ENCODE measurements at places on chromosomes 3 and 15.

- DNase-seq, result peak; percentile 19
Observed at GRCh38 chr3:134364936-134365765, 9.1 kb downstream of the AMOTL2 start.

GRCh38 chr15:100373942-100374341 lies 32.2 kb upstream of the ADAMTS17 start:
- DNase-seq, result peak; percentile 13

DNA sequence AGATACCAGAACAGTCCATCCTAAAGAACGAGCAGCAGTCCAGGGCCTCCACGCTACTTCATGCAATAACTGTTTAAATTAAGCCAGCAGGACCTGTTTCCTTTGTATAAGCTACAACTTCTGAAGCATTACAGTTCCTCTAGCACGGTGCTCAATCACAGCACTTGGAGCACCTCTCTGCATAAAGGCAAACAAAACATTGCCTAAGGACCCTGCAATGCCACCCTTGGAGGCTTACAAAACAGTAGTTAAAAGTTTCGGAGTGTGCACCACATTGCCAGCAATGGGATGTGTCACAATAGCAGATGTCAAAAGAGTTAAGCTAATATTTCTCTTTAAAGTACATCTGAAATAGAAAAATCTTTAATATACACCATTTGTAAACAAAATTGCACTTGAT lies 2.6 kb upstream of the VPS39 start:
- no peak for DNase-seq

DNA sequence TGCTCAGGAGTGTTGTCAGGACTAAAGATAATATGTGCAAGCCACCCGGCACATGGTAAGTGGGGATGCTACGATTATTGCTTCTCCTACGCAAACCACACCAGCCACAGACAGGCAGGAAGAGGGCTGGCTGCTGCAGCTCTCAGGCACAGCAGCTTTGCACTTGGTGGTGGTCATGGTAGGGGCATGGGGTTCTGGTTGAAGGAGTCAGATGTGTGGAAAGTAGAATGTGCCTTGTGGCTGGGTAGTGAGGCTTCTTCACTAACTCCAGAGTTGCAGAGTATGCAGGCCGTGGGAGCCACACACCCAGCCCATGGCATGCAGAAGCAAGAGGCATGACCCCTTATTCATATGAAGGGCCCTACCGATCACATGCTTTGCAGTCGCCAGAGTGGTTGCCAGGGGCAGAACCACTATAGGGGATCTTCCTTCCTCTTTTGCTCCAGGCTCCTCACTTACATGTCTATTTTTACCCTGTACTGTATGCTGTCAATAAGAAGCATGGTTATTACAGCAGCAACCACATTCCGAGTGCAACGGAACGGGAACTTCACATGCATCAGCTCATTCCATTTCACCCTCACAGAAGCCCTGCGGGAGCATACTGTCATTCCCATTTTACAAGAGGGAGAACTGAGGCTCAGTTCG lies 59.2 kb upstream of the HERC1 start:
- DNase-seq, result peak; percentile 41

GRCh38 chr3:159859836-159860235 lies 128.8 kb upstream of the IL12A start:
- DNase-seq, result no peak
